ENCODE measurements at places on chromosomes 12 and 14. TPM values are rescaled to one million over a fixed set of nuclear protein-coding genes. Genes with fewer than 3 reads are reported as not detected.

The CTSG gene
- total RNA-seq = not detected

The AVPR1A gene
- total RNA-seq = not detected

The RFX4 gene
- total RNA-seq = not detected

GRCh38 chr12:50545786-50546185 is 41.0 kb downstream of the DIP2B start:
- DNase-seq = no peak

DNA sequence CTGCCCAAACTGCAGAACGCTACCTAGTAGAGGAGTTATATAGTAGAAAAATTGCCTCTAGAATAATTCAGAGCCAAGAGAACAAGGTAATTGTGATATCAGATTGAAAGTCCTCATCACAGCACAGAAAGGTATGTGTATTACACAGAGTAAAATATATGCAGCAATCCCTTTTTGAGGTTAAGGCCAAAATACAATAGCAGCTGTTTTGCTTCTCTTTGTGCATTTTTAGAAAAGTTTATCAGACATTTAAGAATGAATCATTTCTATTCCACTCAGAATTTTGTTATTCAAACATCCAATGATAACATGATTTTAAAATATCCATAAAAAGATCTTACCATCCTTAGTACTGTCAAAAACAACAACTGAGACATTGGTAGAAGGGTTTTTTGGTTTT is 45.1 kb downstream of the GNPTAB start:
- DNase-seq = no peak

Data from NCI-H460 (cell line).